Esophagus squamous epithelium (tissue), 5 donors: ENCODE measurements at places on chromosomes 2 and 18. TPM values are rescaled to one million over a fixed set of nuclear protein-coding genes. Genes with fewer than 3 reads are reported as not detected.
A peak's percentile ranks its signal among the peaks of the same experiment; 100 is the strongest.

DNA sequence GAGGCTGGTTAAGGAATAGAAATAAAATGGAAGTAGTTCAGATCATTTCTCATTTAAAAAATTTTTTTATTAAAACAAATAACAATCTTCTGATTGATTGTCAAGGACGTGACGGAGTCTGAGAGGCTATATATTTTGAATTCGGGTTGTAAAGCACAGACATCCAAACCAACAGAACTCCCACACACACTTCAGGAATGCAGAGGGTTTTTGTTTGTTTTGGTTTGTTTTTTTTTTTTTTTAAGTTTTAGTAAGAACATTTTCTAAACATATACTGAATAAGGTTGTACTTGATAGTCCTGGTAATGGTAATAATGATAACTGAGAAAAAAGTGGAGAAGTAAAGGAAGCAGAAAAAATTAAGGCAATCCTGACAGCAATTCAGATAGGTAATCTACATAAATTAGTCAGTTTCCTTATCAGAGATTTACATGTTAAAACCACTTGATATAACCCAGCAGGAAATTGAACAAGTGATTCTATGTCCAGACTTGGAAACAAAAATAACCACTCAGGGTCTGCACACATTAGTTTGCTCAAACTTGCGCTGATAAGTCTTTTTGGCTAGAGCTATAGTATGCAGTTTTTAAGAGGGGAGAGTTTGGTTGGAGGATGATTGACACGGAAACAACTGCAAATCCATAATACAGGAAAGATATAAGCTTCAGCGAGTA is 51.5 kb upstream of the CTAGE1 start:
- no peak overlapping the region for H3K4me3 ChIP-seq
- no peak overlapping the region for H3K27ac ChIP-seq
- DNase-seq = no peak
- H3K27me3 ChIP-seq = no peaks in the 10 kb centered on the region
- no peaks in the 10 kb centered on the region for H3K36me3 ChIP-seq

GRCh38 chr2:128282246-128282975 is 36.3 kb downstream of the HS6ST1 start:
- H3K27ac ChIP-seq = peak overlapping the region; percentile 46
- peaks cover 39% of the 10 kb centered on the region for H3K4me1 ChIP-seq
- no peaks in the 10 kb centered on the region for H3K27me3 ChIP-seq

DNA sequence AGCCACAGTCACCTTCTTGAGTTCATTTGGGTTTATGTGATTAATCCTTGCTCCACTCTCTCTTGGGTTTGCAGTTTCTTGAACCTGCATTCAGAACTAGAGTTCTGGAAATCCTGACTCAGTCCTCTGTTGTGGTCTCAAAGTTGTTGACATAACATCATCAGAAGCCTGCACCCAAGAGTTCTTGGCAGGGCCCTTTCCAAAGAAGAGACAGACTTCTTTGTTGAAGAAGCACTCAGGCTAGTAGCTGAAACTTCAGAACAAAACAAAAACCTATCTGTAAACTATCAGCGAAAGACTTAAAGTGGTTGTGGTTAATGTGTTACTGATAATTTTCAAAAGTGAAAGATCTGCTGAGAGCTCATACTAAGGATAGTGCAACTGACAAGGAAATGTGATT is 120.8 kb downstream of the FAM168B start:
- no peaks in the 10 kb centered on the region for H3K36me3 ChIP-seq
- no peak overlapping the region for H3K27ac ChIP-seq
- no peaks in the 10 kb centered on the region for H3K4me1 ChIP-seq
- H3K27me3 ChIP-seq = peaks cover 9% of the 10 kb centered on the region

Gene HK2
- total RNA-seq = 26.0 TPM

GRCh38 chr2:46549166-46549844 is 69.9 kb downstream of the TMEM247 start:
- no peak overlapping the region for H3K4me3 ChIP-seq
- peaks cover 12% of the 10 kb centered on the region for H3K4me1 ChIP-seq
- H3K27me3 ChIP-seq = no peaks in the 10 kb centered on the region
- H3K27ac ChIP-seq = peak overlapping the region; percentile 71

- no peaks in the 10 kb centered on the region for H3K36me3 ChIP-seq
- peaks cover 22% of the 10 kb centered on the region for H3K4me1 ChIP-seq
- no peaks in the 10 kb centered on the region for H3K27me3 ChIP-seq
- DNase-seq = no peak
Observed at GRCh38 chr2:55047677-55048299, 2.5 kb downstream of the RTN4 start.

DNA sequence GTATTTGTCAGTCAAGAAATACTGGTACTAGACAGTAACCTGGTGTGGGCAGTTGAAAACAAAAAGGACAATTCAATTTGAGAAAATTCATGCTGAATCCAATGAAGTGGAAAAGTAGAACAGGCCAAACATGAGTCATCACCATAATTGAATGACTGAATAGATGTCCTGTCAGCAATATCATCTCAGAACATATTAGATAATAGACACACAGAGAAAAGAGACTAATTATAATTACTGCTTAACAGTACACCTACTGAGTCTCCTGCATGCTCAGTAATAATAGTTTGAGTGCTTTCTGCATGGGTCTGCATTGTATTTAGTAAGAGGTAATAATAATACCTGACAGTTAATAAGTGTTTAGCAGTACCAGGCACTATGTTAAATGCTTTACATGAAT is 138.6 kb upstream of the ZC3H15 start:
- peaks cover 16% of the 10 kb centered on the region for H3K4me1 ChIP-seq
- no peaks in the 10 kb centered on the region for H3K36me3 ChIP-seq
- DNase-seq = no peak
- peak overlapping the region; percentile 62 for H3K27ac ChIP-seq

Gene DNAJC5G
- not detected for total RNA-seq

- no peak for DNase-seq
- no peaks in the 10 kb centered on the region for H3K36me3 ChIP-seq
- H3K4me1 ChIP-seq = peaks cover 14% of the 10 kb centered on the region
Observed at GRCh38 chr18:37403100-37403781, 162.4 kb downstream of the CELF4 start.

Gene ANKRD62
- total RNA-seq = not detected

- H3K36me3 ChIP-seq = no peaks in the 10 kb centered on the region
- no peak for DNase-seq
- peak overlapping the region; percentile 96 for H3K4me3 ChIP-seq
- H3K27ac ChIP-seq = peak overlapping the region; percentile 99
- peaks cover 23% of the 10 kb centered on the region for H3K4me1 ChIP-seq
Observed at GRCh38 chr2:190882856-190883582, 2.4 kb downstream of the GLS start.

Gene DLGAP1
- total RNA-seq = 0.95 TPM

- no peak for DNase-seq
- H3K27me3 ChIP-seq = no peaks in the 10 kb centered on the region
- H3K36me3 ChIP-seq = no peaks in the 10 kb centered on the region
Observed at GRCh38 chr2:7693246-7694075, 776.2 kb downstream of the RNF144A start.

Gene NYAP2
- total RNA-seq = not detected

DNA sequence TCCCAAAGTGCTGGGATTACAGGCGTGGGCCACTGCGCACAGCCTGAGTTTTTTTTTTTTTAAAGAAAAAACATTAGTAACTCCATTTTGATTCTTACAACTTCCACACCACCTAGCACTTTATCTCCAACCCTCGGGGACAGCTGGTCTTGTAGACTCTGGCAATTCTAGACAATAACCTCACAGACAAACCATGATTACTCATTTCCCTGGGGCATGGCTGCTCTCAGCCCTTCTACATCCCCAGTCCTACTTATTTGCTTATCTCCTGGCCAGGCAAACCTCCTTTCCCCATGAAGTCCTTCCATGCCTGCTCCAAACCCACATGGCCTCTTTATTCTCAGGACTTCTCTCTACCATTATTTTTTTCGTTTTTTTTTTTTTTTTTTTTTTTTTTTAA is 91.1 kb downstream of the ACTR3 start:
- no peak overlapping the region for H3K4me3 ChIP-seq
- H3K36me3 ChIP-seq = no peaks in the 10 kb centered on the region
- DNase-seq = no peak

Gene IL36G
- not detected for total RNA-seq

- no peak overlapping the region for H3K27ac ChIP-seq
- DNase-seq = no peak
- H3K4me3 ChIP-seq = no peak overlapping the region
- H3K4me1 ChIP-seq = no peaks in the 10 kb centered on the region
- no peaks in the 10 kb centered on the region for H3K27me3 ChIP-seq
Observed at GRCh38 chr18:28161608-28162599, 15.0 kb downstream of the CDH2 start.

DNA sequence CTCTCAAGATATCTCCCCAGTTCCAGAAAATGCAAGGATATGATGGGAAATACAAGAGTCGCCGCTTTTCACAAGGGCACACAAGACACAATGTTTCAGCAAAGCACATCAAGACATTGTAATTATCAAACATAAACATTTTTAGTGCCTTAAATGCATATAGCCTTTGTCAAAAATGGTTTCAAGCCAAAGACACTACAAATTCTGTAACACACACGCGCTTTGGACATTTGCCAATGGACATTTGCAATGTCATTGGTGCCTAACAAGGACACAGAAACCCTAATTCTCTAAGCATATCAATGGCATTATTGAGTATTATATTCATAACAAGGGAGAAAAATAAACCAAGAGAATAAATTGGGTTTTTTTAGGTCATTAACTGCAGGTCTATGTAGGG is 16.1 kb downstream of the ADD2 start:
- no peak overlapping the region for H3K4me3 ChIP-seq
- H3K27ac ChIP-seq = no peak overlapping the region
- H3K36me3 ChIP-seq = no peaks in the 10 kb centered on the region
- DNase-seq = no peak

DNA sequence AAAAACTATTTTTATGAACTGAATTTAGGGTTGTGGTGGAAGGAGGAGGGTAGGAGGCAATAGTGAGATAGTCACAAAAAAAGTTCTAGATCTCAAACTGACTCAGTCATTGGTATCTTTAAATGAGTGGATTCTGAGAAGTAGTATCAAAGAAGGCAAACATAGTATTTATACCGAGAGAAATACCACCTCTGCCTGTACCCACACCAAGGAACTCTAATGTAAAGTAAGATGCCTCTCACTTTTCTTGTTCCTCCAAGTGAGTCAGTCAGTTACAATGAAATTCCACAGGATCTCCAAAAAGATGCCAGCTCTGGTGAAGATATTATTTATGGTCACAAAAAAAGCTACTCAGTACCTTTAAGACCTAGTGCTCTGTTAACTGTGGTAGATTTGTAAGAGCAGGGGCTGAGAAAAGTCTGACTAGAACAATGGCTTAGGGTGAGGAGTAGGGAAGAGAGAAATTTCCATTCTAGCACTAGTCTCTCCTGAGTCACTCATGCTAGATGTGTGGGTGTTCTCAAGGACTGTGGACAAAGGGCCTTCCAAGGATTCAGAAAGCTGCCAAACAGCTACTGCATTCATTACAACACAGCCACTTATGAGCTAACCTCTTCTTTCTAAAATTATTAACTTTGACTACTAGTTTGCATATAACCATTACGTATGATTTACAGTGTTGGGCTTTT is 36.3 kb downstream of the YWHAQ start:
- H3K4me1 ChIP-seq = peaks cover 48% of the 10 kb centered on the region
- no peak overlapping the region for H3K4me3 ChIP-seq
- H3K27ac ChIP-seq = peak overlapping the region; percentile 82

Gene TBC1D8
- 19.5 TPM for total RNA-seq

DNA sequence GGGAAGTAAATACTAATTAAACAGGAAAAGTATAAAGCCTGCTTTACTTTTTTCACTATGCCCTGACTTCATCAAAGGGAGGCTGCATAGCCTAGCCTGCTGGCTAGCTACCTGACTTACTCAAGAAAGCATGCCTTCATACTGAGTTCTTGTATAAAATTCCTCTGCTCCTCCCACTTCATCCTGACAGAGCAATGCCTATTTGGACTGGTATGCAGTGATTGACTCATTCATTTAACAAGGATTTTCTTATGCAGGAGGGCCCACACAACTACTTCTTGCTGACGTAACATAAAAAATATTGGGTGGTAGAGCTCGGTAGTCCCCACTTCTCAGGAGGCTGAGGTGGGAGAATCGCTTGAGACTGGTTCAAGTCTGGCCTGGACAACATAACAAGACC is 70.5 kb downstream of the PRPF40A start:
- H3K36me3 ChIP-seq = no peaks in the 10 kb centered on the region
- peaks cover 32% of the 10 kb centered on the region for H3K4me1 ChIP-seq
- no peak for DNase-seq

GRCh38 chr18:23966909-23967308 is 47.6 kb upstream of the TTC39C start:
- no peaks in the 10 kb centered on the region for H3K36me3 ChIP-seq
- H3K4me1 ChIP-seq = peaks cover 48% of the 10 kb centered on the region
- no peak overlapping the region for H3K4me3 ChIP-seq
- no peak for DNase-seq

Gene DSG1
- 10.5 TPM for total RNA-seq

- H3K4me3 ChIP-seq = no peak overlapping the region
- H3K27me3 ChIP-seq = no peaks in the 10 kb centered on the region
- no peak for DNase-seq
- H3K4me1 ChIP-seq = peaks cover 15% of the 10 kb centered on the region
Observed at GRCh38 chr2:240472078-240472790, 36.8 kb downstream of the GPC1 start.

Gene FHL2
- 46.4 TPM for total RNA-seq

- no peaks in the 10 kb centered on the region for H3K4me1 ChIP-seq
- no peaks in the 10 kb centered on the region for H3K27me3 ChIP-seq
- no peak overlapping the region for H3K27ac ChIP-seq
- no peaks in the 10 kb centered on the region for H3K36me3 ChIP-seq
- H3K4me3 ChIP-seq = no peak overlapping the region
Observed at GRCh38 chr2:209534228-209534627, 110.4 kb downstream of the MAP2 start.

DNA sequence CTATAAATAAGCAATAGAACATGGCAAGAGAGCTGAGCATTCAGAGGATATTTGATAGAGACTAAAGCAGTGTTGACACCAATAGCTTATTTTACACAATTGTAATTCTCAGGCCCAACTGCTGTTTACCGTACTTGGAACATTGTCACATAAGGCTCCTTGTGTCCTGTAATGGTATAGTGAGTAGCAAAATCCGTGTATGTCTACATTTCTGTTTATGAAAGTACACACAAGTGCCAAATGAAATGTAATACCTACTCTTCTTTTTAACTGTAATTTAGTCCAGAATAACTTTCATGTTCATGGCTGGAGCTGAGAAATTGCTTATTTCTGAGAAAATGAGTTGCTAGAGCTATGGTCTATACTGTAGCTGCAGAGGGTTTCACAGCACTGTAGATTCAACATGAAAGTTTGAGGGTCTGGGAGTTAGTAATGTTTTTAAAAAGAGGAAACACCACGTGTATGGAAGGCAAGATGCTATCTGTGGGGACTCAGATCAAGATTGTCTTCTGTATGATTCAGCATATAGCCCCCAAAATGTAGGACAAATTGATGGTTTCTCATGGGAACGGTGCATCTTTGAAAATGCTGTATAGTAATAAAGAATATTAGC is 110.2 kb upstream of the NOSTRIN start:
- H3K4me1 ChIP-seq = no peaks in the 10 kb centered on the region
- H3K4me3 ChIP-seq = no peak overlapping the region
- no peak for DNase-seq
- H3K27ac ChIP-seq = no peak overlapping the region

- DNase-seq = no peak
- H3K36me3 ChIP-seq = no peaks in the 10 kb centered on the region
- H3K4me1 ChIP-seq = no peaks in the 10 kb centered on the region
- no peak overlapping the region for H3K27ac ChIP-seq
- H3K4me3 ChIP-seq = no peak overlapping the region
Observed at GRCh38 chr2:170038734-170039133, 139.2 kb upstream of the MYO3B start.

Gene GRP
- total RNA-seq = not detected
